GM04504 (cell line): ENCODE measurements at places on chromosomes 13 and 19.

DNA sequence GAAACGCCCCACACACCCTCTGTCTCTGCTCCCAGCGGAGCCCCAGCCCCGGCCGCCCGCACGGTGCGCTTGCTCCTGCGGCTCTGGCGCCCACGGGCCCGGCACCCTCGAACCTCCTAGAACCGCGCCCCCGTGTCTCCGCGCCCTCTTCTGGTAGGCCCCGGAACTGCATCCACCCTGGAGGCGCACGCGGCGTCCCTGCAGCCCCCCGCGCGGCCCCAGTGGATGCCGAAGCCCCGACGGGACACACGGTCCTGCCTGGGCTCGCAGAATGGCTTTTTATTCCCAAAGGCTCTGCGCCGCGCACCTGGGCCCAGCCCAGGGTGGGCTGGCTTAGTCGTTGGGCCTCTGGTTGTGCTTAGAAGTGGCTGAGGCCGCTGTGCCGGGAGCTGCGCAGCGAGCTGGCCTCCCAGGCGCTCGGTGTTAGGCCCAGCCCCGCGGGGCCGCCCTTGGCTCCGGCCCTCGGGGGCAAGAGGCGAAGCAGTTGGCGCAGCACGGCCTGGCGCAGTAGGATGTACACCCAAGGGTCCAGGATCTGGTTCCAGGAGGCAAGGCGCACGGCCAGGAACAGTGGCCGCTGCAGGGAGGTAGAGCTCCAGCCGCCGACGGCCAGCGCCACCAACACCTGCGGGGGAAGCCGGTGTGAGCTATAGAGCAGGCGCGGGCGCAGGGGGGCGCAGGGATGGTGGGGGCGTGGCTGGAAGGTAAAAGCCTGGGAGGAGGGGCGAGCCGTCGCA lies 2.8 kb downstream of the PTGER1 start:
- no peak for DNase-seq

- no peak for DNase-seq
Observed at GRCh38 chr13:20407759-20408158, 117.9 kb downstream of the CRYL1 start.

- DNase-seq: no peak
Observed at GRCh38 chr19:48745208-48745995, 1.3 kb downstream of the IZUMO1 start.

DNA sequence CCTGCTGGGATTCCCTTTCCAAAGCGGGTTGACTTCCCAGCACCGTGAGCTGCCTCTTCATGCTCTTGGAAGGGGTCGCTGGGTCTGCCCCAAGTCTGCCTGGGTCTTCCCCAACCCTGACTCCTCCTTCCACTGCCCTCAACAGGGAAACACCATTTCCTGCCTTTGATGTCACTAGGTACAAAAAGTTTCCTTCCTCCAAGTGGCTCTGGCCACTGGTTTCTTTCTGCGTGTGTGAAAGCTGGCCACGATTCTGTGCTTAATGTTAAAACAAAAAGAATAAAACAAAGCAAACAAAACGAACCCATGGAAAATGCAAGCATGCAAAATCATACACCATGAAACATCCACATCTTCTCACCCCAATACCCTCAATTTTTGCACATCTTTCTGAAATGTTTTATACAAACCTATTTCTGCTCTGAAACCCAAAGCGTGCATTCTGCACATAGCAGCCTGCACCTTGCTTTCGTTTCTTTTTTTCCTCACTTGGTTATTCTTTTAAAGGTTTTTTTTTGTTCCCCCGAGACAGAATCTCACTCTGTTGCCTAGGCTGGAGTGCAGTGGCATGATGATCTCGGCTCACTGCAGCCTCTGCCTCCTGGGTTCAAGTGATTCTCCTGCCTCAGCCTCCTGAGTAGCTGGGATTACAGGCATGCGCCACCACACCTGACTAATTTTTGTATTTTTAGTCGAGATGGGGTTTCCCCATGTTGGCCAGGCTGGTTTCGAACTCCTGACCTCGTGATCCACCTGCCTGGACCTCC lies 12.5 kb upstream of the TNFSF9 start:
- DNase-seq: no peak

DNA sequence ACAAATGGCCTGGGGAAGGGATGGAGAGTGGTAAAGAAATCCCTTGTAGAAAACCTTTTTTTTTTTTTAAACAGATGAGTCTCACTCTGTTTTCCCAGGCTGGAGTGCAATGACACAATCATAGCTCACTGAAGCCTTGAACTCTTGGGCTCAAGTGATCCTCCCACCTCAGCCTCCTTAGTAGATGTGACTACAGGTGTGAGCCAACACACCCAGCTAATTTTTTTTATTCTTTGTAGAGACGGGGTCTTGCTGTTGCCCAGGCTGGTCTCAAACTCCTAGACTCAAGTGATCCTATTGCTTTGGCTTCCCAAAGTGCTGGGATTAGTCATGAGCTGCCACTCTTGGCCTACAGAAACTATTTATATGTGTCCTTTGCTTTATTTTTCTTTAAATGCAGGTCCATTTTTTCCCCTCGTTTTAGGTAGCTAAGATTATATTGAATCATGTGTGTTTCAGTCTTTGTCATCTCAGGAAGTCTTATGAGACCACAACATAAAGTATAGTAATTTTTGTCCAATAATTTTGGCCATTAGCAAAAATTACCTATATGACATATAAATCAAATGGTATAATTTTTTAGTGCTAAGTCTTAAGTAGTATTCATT lies 10.5 kb downstream of the LPAR6 start:
- DNase-seq: no peak

GRCh38 chr19:46209051-46209450 lies 20.5 kb upstream of the IGFL1 start:
- no peak for DNase-seq

GRCh38 chr19:27794494-27795042 lies 1418.4 kb downstream of the UQCRFS1 start:
- peak; percentile 8 for DNase-seq

GRCh38 chr19:48799358-48800300 lies 11.2 kb downstream of the BCAT2 start:
- no peak for DNase-seq

DNA sequence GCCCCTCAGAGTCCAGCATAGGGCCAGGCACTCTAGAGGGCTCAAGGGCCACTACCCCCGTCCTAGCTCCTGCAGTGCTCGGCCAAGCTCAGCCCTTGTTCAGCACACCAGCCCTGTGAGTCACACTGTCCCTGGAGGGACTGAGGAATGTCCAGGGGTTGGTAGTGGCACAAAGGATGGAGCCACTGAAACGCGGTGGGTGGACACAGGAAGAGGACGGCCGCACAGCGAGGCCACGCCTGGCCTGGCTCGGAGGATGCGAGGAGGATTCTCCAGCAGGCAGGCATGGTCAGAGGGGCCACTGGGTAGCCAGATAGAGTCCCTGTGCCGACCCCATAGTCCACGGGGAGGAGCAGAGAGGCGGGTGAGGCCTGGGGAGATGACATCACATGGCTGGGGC lies 45.7 kb downstream of the C1QTNF9 start:
- DNase-seq: no peak

DNA sequence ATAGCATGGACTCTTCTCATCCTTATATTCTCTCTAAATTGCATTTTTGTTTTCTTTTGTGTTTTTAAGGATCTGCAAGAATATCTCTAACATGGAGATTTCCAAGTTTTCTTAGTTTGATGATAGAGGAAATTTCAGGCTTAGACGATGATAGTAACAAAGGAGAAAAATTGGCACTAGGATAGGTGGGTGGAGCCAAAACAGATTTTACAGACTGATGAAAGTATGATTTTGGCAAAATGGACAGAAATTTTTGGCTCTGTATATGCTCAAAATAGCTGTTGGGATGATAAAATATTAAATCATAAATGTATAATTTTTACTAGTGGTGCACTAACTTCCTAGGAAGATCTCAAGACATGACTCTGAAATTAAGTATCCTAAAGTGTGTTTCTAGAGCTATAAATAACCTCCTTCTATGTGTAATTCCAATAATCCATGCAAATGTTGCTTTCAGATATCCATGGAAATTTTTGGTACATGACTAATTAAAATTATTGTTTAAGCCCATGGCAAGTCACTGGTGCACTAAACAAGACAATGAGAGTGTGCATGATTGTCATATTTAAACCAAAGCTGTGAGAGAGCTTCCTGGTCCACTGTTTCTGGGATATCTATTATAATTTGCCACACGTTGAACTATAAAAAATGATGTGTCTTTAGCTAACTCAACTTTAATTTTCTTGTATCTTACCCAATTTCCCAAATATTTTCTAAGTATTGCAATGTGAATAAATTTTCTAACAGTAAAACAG lies 55.8 kb upstream of the NBEA start:
- peak; percentile 15 for DNase-seq

GRCh38 chr13:110023729-110024644 lies 237.6 kb upstream of the IRS2 start:
- DNase-seq: no peak
